ENCODE measurements at places on chromosomes 12 and 14.
A peak's percentile ranks its signal among the peaks of the same experiment; 100 is the strongest.

DNA sequence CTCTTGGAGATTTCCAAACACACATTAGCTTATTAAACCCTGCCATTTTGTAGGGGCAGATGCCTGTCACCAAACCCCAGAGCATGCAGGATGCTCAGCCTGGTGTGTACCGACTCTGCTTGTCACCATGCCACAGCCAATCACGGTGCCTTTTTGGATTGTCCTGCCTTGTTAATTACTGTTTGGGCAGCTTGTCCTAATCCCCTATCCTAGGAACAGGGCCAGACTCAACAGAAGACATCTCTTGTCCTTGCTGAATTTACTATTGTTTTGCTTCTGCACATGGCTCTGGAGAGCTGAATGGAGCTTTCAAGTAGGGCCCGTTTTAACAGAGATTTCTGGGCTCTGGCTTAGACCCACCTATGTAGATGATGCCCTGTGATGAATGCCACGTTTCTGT is 388.5 kb downstream of the AACS start:
- no peak for DNase-seq

- peak; percentile 67 for DNase-seq
Measured at GRCh38 chr12:53097564-53098353, at the start of gene IGFBP6. TSS of gene IGFBP6 (plus strand) at chr12:53097667. CDS start at chr12:53097718, 51 bp downstream.

DNA sequence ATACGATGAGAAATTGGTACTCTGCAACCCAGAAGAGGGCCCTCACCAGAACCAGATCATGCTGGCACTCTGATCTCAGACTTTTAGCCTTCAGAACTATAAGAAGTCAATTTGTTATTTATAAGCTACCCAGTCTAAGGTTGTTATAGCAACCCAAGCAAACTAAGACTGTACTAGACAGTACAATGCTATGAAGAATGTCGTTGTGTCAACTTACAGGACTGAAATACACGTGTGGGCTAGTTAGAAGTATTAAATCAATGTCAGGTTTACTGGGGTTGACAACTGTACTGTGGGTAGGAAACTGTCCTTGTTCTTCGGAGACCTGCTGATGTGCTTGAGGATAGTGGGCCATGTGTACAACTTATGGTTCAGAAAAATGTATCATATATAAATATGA is 19.7 kb downstream of the DUSP16 start:
- DNase-seq = no peak

DNA sequence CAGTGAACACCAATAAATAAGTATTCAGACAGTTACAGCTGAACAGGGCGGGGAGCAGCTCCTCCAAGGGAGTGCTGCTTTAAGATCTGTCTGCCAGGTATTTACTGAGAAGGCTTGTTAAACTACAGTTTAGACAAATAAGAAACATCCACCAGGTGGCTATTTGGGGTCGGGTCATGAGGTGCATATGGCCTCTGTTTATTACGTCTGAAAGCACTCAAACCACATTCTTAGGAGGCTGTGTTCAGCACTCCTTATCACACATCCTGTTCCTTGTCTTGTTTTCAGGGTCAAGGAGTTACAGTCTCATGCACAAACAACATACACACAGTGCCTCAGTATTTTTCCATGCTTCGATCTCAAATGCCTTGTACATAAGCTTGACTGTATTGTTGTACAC is 78.8 kb downstream of the KCNMB4 start:
- no peak for DNase-seq

- DNase-seq = no peak
Measured at GRCh38 chr12:9669019-9669326, 540 bp upstream of the CLEC2D start.

All from stimulated activated CD4-positive, alpha-beta T cell treated with anti-CD3 and anti-CD28 coated beads, TNF-alpha, amount 100 ng/mL, for 24 hours (primary cell).